ENCODE measurements at places on chromosomes 12 and 14. TPM values are rescaled to one million over a fixed set of nuclear protein-coding genes. Genes with fewer than 3 reads are reported as not detected.

The CTSG gene
- total RNA-seq = not detected

The EXD2 gene
- 14.0 TPM for total RNA-seq

The TMEM119 gene
- total RNA-seq = not detected

The FKBP3 gene
- total RNA-seq = 68.9 TPM

The CBLN3 gene
- total RNA-seq = 1.7 TPM

The C1QL4 gene
- not detected for total RNA-seq

The KRT85 gene
- not detected for total RNA-seq

Data from Calu3 (cell line).